ENCODE measurements at places on chromosomes 1 and 21.

GRCh38 chr1:201710632-201711597 lies 118.0 kb upstream of the IPO9 start:
- DNase-seq = peak; percentile 42

DNA sequence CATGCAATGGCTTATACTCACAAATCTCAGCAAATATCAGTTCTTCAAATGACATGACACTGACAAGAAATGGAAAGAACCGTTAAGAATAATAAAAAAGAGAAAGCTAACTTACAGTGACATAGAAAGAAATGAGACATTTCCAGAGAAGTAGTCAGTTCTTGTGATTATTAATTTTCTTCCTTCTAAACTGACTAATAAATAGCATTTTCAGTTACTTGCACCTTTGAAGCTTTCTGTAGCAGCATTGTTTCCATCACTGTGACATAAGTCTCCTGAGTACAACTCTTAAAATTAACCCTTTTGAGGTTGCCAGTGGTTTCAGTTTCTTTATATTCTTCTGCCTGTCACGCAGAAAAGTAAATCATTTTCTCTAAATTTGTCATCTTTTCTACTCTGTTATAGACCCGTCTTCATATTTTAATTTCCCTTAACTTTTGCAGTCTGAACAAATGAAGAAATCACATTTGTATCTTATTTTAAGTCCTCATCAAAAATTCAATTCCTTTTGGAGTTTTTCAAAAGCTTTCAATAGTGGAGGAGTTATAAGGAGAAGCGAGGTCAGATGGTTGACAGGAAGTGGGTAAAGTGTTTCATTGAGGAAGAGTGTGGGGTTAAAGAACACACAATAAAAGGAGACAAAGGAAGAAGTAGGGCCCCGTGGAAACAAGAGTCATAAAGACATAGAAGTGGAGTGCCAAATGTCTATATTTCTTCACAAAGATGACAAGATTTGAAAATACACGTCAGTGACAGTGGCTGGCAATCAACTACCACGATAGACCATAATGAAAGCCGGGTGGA lies 57.9 kb upstream of the S1PR1 start:
- no peak for DNase-seq

DNA sequence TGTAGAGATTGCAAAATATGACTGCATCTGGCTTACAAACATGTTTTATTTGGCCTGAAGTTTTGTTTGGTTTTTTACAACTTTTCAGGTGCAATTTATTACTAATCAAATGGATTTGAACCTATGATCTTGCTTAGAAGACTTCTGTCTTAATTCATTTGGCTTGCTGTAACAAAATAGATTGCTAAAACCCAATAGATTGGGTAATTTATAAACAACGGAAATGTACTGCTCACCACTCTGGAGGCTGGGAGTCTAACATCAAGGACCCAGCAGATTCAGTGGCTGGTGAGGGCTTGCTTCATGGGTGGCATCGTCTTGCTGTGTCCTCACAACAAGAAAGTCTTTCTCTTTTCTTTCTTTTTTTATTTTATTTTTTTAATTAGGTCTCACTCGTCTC lies 72.9 kb downstream of the LBR start:
- no peak for DNase-seq

DNA sequence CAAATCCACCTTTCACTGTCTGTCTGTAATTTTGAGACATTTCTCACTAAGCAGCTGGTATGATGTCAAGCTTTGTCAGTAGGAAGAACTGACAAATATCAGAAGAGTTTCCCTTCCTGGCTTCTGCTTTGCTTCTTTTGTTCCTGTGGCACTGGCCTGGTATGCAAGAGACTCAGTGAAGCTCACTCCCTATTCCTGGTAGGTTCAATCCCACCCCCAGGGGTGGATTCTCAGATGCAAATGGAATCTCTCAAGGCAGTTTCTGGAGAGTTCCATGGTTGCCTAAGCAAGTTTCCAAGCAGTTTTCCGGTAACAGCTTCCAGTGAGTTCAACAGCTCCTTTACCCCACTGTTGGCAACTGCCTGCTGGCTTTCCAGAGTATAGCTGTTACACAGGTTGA lies 683.4 kb downstream of the PTPRC start:
- DNase-seq = no peak

DNA sequence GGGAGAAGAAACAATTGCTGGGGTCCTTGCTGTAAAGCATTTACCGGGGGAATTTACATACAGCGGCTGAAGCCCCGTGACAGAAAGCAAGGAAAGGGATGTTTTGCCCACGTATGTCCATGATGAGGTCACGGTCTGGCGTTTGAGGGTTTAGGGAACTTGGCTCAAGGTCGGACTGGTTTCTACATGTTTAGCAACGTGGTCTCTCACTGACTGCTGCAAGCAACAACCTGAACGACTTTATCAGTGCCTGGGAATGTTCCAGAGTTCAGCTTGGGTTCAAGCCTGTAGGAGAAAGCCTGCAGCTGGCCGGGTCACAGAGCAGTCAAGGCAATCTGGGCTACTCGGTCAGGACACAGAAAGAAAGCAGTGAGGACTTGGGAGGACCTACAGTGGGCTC lies 323.3 kb downstream of the AJAP1 start:
- DNase-seq = no peak

GRCh38 chr1:94988356-94988755 lies 61.4 kb upstream of the CNN3 start:
- no peak for DNase-seq

GRCh38 chr1:161849518-161849917 lies 83.4 kb downstream of the ATF6 start:
- DNase-seq = no peak

GRCh38 chr1:157968946-157969345 lies 24.5 kb upstream of the KIRREL1 start:
- DNase-seq = peak; percentile 97

- DNase-seq = no peak
These were observed 300.6 kb upstream of the PLXNA2 start for GRCh38 chr1:208544794-208545193.

- DNase-seq = peak; percentile 63
These were observed 2.1 kb downstream of the ARHGEF2 start for GRCh38 chr1:155976062-155976912.

DNA sequence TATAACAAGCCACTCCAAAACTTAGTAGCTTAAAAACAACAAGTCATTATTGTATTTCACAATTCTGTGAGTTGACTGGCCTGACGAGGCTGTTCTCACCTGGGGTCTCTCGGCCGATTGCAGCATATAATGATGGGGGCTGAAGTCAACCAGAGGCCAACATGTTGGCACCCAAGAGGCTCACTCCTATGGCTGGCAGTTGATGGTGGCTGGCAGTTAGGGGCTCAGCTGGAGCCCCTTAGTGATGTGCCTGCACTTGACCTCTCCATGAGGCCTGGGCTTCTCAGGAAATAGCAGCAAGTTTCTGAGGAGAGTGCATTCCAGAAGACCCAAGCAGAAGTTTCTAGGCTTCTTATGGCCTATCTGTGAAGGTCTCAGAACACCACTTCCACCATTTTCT lies 459.4 kb downstream of the NPHP4 start:
- DNase-seq = no peak

DNA sequence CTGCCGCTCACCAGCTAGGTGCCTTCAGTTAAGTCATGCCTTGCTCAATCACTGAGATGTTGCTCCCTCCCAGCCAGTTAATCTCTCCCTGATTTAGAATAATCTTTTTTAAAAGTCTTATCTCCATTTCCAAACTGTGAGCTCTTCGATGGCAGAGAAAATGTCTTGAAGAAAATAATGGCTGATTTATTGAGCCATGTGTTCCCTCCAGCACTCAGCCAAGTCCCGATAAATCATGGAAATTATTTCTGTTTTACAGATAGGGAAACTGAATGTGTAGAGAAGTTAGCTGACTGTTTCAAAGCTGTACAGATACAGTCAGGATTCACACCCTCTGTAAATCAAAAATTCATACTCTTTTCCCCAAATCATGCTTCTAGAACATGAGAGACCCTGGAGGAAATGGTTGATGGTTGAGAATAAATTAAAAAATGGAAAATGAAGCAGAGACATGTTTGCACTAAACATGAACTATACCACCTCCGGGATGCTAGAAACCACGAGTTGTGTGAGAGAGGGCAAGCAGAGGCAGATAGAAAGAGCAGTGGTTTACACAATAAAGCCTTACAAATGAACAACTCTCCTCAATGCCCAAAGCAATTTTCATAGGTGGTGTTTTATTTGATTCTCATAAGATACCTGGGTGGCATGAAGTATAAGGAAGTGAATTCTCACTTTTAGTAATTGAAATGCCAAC lies 376.4 kb downstream of the PLPP3 start:
- DNase-seq = no peak

DNA sequence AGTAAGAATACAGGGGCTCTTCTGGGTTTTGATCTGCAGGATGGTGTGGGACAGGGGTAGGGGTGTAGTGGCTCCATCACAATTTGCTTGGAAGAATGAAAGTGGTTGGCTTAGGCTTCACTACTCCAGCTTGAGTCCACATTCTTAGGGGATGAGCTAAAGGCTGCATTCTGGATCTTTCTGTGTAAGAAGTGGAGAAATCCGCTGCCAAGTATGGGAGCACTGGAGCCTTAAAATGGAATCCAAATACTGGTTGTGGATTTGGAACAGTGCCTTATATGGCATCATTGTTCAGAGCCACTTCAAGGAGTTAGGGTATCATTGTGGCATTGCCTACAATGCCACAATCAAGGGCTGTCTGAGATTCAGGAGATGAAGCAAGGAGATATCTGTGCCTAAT lies 187.1 kb downstream of the LMO4 start:
- DNase-seq = no peak

- DNase-seq = no peak
These were observed 37.1 kb downstream of the EIF4G3 start for GRCh38 chr1:21139601-21140000.

GRCh38 chr1:50108497-50109059 lies at the start of gene ELAVL4:
Gene ELAVL4, plus strand, starts transcription at chr1:50108920. Its CDS starts 270 bp downstream, at chr1:50109190.
- no peak for DNase-seq

DNA sequence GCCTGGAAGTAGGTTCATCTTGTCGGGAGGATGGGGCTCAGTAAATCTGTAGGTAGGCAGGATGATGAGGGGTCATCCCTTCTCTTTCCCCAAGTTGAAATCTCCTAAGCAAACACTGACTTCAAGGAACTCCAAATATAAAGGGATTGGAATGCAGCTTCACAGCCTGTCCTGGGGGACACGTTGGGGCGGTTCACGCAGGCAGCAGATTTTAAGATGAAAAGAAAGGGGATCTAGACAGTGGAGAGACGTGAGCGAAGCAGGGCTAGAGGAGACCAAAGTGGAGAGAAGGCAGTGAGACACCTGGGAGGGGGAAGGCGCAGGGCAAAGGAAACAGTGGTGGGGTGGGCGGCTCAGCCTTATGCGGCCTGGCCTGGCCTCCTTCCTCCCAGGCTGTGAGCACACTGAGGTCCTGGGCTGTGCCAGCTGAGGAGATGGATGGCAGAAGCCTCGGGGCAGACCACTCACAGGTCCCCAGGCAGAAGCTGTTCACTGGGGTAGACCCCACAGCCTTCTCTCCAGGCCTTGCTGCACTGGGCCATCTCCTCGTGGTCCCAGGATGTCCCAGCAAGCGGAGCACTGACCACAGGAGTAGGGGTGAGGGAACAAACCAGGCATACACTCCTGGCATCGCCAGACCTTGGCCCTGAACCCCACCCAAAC lies 51.7 kb downstream of the TOR1AIP2 start:
- DNase-seq = no peak

- DNase-seq = no peak
These were observed 41.7 kb downstream of the WDR4 start for GRCh38 chr21:42837421-42838211.

GRCh38 chr21:33901412-33902288 lies 14.0 kb downstream of the ATP5PO start:
- peak; percentile 61 for DNase-seq

GRCh38 chr1:117710710-117711109 lies 104.9 kb downstream of the TENT5C start:
- peak; percentile 46 for DNase-seq

DNA sequence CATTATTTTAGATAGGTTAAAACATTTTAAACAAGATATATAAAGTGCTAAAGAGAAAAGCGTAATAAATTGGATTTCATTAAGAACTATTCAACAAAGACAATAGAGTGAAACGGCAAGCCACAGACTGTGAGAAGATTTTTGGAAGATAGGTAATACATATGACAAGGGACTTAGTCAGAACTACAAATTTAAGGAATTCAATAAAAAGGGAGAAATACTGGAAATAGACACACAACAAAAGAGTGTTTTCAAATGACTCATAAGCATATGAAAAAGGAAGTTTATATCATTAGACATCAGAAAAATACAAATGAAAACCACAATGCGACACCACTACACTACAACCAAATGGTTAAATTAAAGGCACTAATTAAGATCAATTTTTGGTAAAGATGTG lies 90.5 kb downstream of the GDAP2 start:
- peak; percentile 95 for DNase-seq

DNA sequence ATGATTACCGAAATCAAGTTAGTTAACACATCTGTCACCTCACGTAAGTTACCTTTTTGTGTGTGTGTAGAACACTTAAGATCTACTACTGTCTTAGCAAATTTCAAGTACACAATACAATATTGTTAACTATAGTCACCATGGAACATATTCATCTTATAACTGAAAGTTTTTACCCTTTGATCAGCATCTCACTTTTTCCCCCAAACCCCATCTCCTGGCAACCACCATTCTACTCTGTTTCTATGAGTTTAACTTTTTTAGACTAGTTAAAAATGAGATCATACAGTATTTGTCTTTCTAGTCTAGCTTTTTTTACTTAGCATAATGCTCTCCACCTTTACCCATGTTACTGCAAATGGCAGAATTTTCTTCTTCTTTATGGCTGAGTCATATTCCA lies 124.7 kb downstream of the RABGAP1L start:
- no peak for DNase-seq

DNA sequence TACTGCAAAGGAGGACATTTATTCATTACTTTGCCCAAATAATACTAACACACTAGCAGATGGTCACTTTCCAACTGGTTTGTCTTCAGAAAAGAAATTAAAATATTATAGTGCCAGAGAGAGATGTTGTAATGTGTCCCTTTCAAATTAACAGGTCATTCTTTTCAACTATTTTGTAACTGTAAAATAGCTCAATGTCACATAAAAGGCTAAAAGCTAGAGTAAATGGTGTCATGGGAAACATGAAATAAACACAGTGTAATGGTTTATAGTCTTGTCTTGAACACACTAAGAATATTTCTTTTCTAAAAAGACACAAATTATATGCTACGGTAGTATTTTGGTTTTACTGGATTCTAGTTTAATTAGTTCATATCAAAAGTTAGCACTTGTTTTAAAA lies 77.8 kb downstream of the ADGRL2 start:
- no peak for DNase-seq

DNA sequence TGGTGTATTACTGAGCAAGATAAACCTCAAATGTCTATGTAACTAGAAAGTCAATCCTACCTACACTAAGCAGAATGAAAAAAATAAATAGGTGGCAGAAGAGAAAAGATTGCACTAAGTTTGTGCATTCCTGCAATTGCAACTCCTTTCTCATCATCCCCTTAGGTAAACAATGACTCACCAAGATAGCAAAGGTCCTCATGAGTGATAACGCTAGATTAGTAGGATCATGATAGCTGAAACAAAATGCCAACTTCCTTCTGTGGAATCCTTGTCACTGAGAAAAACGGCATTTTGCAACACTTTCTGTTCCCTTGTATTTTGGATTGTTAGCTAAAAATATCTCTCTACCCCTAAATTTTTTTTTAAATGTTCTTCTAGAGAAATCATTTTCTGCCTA lies 20.0 kb upstream of the FCER1A start:
- peak; percentile 64 for DNase-seq

Data from ELR (cell line).